ENCODE measurements at places on chromosomes 13 and 19. TPM values are rescaled to one million over a fixed set of nuclear protein-coding genes. Genes with fewer than 3 reads are reported as not detected.

IGSF23 gene
- not detected for total RNA-seq

ZNF888 gene
- total RNA-seq: 3.8 TPM

CYSLTR2 gene
- total RNA-seq: 4.7 TPM

TMPRSS9 gene
- 0.10 TPM for total RNA-seq

ZFP82 gene
- total RNA-seq: 4.5 TPM

KIR2DL1 gene
- 1.2 TPM for total RNA-seq

IGLON5 gene
- total RNA-seq: not detected

MTUS2 gene
- total RNA-seq: 0.10 TPM

ANKRD24 gene
- total RNA-seq: 0.10 TPM

ZNF729 gene
- total RNA-seq: under 0.01 TPM

FCAR gene
- total RNA-seq: 91.3 TPM

CEACAM7 gene
- not detected for total RNA-seq

RDH8 gene
- total RNA-seq: 0.10 TPM

PRSS57 gene
- total RNA-seq: 5.4 TPM

ADM5 gene
- 0.84 TPM for total RNA-seq

CYP4F12 gene
- 0.42 TPM for total RNA-seq

EDNRB gene
- total RNA-seq: 0.21 TPM

CBY2 gene
- 0.21 TPM for total RNA-seq

PROZ gene
- 0.10 TPM for total RNA-seq

DPF1 gene
- not detected for total RNA-seq

CD33 gene
- total RNA-seq: 24.5 TPM

MAMSTR gene
- 0.10 TPM for total RNA-seq

MZT1 gene
- 15.0 TPM for total RNA-seq

SMAD9 gene
- total RNA-seq: not detected
